Amniotic epithelial cell (primary cell): ENCODE measurements at places on chromosomes 16 and 17.

DNA sequence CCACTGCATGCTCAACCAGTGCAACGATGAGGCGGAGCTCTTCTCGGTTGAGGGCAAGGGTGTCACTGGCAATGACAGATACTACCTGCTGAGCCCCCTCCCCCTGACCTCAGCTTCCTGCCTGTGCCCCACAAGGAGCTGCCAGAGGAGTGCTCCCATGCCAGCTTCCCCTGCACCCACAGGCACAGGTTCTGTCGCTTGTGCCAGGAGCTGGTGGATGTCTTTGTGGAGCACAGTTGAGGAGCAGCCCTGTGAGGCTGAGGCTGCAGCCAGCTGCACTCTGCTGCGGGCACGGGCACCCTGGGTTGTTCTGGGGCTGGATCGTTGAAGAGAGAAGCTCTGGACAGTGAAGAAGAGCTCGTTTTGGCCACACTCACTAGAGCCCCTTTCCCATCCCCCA, 165.3 kb upstream of the ZNF267 start:
- no peak for DNase-seq

DNA sequence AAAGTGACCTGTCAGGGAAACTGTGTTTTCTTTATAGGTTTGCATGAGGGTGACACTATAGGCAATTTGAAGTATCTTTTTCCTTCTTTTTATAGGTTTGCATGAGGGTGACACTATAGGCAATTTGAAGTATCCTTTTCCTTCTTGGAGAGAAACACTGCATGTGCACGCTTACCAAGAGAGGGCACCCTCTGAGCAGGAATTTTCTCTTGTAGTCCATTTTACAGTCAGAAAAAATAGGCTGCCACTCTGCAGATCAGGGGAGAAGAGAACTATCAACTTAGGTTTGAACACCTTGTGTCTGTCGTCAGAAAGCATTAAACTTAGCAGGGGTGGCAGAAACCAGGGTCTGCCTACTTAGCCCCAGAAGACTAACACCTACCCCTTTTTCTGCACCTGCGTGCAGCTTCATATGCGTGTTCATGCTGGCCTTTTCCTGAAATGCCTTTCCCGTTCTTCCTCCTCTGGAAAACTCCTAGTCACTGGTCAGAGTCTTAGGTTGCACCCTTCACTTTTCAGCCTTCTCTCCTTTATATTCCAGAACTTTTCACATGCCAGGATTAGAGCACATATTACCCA, 16.4 kb upstream of the SMIM36 start:
- peak; percentile 68 for DNase-seq

DNA sequence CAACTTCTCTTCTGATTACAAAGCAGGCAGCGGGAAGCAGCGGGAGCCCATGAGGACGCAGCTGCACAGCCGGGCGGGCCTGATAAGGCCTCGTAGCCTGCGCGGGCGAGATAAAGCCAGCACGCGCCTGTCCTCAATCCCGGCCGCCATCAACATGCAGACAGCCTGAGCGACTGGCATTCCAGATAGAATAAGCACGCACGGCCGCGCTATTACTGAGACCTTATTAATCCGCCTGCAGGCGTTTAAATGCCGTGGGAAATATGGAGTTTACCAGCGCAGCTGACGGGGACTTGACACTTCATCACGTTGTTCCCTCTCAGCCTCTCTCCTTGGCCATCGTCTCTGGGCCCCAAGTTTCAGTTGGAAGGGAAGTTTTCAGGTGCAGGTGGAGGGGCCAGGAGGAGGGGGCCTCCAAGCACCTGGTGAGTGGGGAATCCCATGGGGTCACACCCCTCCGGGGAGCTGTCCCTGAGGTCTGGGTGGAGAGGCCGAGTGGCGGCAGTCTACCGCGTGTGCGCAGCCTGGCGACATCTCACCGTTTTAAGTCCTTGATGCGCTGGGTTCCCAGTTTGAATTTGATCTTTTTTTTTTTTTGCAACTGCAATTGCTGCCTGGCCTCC, 27.3 kb upstream of the CBFA2T3 start:
- DNase-seq = no peak

- no peak for DNase-seq
These were observed 11.4 kb downstream of the TBX21 start for GRCh38 chr17:47744168-47745036.

GRCh38 chr16:30786115-30786935, 680 bp downstream of the ZNF629 start:
- DNase-seq = peak; percentile 70

- DNase-seq = no peak
These were observed 41.7 kb downstream of the PGS1 start for GRCh38 chr17:78419970-78420815.

GRCh38 chr17:71247441-71248015, 873.3 kb upstream of the SOX9 start:
- no peak for DNase-seq

DNA sequence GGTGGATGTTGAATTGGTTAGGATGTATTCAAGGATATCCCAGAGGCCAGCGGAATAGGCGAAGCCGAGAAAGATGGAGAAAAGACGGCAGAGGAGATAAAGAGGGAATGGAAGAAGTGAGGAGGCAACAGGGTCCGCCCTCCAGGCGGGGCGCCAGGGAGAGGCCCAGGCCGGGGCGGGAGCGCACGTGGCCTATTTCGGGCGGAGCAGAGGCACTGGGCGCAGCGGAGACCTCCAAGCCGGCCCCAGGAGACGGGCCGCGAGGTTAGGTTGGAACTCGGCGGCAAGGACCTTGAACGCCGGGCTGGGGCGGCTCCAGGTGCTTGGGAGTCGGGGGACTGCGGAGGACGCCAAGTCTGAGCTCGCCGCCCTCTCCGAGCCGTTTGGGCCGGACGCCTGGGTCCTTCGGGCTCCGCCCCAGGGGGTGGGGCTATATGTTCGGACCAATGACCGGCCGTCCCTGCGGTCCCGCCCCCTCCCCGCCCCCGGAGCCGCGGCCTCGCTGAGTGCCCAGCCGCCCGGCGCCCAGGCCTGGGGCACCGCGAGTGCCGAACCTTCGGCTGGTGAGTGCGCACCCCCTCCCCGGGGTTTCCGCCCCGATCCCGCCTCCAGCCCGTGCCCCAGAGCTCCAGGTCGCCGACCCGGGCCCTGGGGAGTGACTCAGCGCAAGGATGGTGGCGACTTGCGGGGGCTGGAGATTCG, at the start of gene ZNF771:
TSS of gene ZNF771 (plus strand) at position 505 of the 702 bp plus-strand sequence. CDS start 448 bp downstream, outside the sequence.
- peak; percentile 81 for DNase-seq

DNA sequence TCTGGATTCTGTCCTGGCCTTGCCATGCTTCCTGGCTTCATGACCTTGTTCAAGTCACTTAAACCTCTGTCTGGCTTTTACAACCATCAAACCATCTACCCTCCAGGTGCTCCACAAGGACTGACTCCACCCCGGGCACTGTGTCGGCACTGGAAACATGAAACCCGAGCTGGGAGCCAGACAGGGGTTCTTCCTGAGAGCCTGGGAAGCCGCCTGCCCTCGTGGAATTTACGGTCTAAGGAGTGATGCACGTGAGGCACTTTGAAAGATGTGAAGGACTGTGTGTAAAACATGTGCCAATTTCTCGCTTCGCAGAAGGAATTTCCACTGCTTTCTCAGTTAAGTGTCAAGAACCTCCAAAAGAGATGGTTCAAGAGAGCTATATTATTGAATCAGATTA, 11.6 kb downstream of the CDK5R1 start:
- DNase-seq = no peak

DNA sequence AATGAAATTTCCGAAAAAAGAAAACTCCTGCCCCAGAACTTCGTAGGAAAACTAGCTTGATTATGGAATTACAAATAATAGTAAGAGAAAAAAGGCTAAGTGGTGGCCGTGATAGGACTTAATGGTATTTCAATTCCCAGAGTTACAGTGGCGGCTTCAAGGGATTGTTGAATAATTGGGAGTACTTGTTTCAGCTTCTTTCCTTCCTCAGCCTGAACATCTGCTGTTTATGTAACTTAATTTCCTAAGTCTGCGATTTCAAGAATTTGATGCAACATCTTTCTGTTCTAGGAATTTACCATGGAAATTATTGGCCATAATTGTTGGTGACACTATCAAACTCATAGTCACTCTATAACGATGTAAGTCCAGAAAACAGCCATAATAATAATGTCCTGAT, 684 bp upstream of the APPBP2 start:
- DNase-seq = peak; percentile 35

GRCh38 chr17:80800481-80801391, 190.9 kb upstream of the CHMP6 start:
- DNase-seq = no peak

GRCh38 chr16:11091021-11091785, 146.8 kb downstream of the CLEC16A start:
- DNase-seq = no peak

- DNase-seq = peak; percentile 94
These were observed 19.6 kb downstream of the ATF7IP2 start for GRCh38 chr16:10405386-10405939.

DNA sequence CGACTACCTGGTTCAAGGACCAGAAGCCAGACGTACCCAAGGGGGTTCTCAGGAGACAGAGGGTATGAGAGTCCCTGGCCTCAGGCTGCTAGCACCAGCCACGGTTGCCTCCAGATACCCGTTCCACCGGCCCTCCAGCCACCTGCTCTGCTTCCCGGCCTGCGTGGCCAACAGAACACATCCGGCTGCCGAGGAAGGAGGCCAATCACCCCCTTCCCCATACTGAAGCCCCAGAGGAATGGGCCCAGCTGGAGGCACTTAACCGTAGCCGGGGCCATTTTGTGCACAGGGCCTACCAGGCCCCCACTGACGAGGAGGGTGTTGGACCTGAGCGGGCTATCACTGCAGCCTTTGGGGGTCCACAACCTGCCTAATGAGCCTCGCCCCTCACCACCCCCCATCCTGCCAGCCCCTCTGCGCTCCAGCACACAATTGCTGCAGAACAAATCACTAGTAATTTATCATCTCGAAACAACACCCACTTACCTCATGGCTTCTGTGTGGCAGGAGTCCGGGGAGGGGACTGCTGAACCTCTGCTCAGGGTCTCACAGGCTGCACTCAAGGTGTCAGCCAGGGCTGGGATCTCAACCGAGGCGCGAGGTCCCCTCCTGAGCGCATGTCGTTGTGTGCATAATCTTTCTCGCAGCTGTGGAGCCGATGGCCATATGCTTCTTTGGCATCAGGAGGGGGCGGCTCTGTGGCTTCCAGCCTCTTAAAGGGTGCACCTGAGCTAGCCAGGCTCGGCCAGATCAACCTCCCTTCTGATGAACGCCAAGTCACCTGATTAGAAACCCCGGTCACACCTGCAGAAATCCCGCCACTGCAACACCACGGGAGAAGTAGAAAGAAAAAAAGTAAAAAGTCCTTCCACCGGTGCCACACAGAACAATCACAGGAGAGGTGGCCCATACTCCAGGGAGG, 10.1 kb upstream of the KREMEN2 start:
- DNase-seq = no peak

DNA sequence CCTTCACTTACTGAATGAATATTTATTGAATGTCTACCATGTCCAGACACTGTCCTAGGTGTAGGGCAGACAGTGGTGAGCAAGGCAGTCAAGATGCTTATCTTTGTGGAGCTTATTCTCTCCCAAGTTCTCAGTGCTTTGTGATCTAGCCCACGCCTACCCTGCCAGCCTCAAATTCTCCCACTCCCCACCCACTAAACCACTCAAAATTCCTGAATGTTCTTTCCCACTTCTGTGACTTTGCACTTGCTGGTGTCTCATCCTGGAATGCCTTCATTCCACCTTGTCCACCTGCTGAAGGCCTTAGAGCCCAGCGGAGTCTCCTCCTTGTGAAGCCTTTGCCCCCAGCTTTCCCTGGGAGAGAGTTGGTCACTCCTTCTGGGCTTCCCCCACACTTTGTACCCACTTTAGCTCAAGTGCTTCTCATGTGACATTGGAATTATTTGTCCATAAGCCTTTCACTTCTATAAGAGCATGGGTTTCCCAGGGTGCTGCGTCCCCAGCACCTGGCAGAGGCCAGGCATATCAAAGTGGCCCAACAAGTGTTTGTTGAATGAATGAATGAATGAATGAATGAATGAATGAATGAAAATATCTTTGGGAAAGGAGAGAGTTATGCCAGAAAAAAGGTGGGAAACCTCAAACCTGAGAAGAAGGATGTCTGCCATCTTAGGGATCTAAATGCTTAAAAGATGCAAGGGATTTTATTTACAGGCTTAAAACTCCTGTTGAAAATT, 23.0 kb downstream of the CCDC182 start:
- no peak for DNase-seq

DNA sequence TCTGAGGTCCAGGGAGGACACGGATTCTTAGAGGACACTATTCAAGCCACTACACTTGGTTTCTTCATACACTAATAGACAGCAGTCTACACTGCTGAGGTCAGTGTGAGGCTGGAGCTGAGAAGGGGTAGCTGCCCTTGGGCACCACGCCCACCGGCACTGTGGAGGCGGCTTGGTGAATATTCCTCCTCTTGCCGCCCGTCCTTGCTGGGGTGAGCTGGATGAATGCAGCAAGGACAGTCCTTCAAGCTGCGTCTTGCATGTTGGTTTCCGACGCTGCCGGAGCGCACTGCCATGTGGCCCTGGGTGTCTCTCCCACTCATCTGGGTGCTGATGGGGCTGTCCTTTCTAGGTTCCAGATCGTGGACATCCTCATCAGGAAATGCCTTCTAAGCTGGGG, 2.6 kb downstream of the ZNF205 start:
- no peak for DNase-seq

DNA sequence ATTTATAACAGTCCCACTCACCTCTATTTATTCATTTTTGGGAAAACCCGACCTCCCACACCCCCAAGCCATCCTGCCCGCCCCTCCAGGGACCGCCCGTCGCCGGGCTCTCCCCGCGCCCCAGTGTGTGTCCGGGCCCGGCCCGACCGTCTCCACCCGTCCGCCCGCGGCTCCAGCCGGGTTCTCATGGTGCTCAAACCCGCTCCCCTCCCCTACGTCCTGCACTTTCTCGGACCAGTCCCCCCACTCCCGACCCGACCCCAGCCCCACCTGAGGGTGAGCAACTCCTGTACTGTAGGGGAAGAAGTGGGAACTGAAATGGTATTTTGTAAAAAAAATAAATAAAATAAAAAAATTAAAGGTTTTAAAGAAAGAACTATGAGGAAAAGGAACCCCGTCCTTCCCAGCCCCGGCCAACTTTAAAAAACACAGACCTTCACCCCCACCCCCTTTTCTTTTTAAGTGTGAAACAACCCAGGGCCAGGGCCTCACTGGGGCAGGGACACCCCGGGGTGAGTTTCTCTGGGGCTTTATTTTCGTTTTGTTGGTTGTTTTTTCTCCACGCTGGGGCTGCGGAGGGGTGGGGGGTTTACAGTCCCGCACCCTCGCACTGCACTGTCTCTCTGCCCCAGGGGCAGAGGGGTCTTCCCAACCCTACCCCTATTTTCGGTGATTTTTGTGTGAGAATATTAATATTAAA, 638 bp upstream of the TMEM88 start:
- no peak for DNase-seq
